ENCODE measurements at places on chromosomes 5 and 9. TPM values are rescaled to one million over a fixed set of nuclear protein-coding genes. Genes with fewer than 3 reads are reported as not detected.

DNA sequence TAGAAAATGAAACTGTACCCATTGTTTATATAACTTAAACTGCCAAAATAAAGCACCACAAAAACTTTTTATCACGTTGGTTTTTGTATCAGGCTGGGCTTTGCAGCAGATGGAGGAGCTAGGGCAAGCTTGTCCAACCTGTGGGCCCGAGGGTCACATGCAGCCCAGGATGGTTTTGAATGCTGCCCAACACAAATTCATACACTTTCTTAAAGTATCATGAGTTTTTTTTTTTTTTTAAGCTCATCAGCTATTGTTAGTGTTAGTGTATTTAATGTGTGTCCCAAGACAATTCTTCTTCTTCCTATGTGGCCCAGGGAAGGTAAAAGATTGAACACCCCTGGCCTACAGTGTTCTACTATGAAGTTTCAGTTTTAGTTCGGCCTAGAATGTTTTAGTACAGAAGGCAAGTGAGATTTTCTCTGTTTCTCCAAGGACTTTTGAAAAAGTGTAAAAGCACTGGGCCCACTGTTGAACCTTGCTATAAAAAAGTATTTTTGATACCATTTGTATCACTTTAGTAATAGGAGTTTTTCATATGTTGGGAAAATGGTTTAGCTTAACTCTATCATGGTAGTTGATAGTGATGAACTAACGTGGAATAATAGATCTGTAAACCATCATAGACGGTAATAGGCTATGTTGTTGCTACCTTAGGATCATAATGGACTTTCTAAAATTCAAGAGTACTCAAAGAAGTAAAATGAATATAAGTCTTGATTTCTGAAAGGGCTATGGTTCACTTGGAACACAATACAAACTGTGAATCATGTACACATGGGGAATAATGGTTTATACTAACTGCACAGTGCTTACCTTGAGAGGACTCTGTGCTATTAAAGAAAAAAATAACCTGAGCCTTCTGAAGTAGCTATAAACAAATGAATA is 2.9 kb downstream of the CDKN2A start:
- no peak overlapping the region for H3K27ac ChIP-seq
- DNase-seq: no peak
- H3K27me3 ChIP-seq: no peaks in the 10 kb centered on the region
- no peak overlapping the region for H3K4me3 ChIP-seq
- no peaks in the 10 kb centered on the region for H3K4me1 ChIP-seq

GRCh38 chr5:170070556-170071412 is 34.9 kb upstream of the FOXI1 start:
- no peaks in the 10 kb centered on the region for H3K36me3 ChIP-seq
- no peak overlapping the region for H3K4me3 ChIP-seq
- peaks cover 19% of the 10 kb centered on the region for H3K4me1 ChIP-seq
- peak; percentile 37 for DNase-seq
- no peak overlapping the region for H3K27ac ChIP-seq

DNA sequence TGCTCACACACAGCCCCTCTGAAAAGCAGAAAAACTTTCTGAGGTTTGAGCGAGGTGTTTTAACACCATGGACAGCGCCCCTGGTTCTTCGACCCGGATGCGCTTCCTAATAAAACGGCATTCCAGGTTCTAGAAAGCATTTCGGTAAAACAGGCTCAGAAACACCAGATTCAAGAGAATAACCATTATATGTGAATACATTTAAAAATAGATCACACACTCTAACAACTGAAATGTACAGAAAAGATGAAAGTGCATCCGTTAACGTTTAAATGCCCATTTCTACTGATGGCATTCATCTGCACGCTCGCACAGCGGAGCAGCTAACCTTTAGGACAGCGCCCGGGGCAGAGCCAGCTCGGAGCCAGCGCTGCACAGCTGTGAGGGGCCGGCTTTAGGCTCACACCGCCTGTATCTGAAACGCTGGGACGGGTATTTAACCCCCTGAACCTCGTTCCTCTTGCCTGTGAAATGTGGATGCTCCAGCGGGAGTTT is 26.3 kb upstream of the TENT4A start:
- peaks cover 39% of the 10 kb centered on the region for H3K27me3 ChIP-seq
- peak; percentile 45 for DNase-seq
- no peaks in the 10 kb centered on the region for H3K36me3 ChIP-seq
- H3K27ac ChIP-seq: no peak overlapping the region
- H3K4me1 ChIP-seq: no peaks in the 10 kb centered on the region

Gene PCDHGA4
- 3.5 TPM for total RNA-seq

Gene EDIL3
- 6.6 TPM for total RNA-seq
